Motor neuron (in vitro differentiated cells): ENCODE measurements at places on chromosomes 3 and 15.

- no peak for ATAC-seq
Measured at GRCh38 chr3:195900436-195901355, 7.7 kb downstream of the TNK2 start.

DNA sequence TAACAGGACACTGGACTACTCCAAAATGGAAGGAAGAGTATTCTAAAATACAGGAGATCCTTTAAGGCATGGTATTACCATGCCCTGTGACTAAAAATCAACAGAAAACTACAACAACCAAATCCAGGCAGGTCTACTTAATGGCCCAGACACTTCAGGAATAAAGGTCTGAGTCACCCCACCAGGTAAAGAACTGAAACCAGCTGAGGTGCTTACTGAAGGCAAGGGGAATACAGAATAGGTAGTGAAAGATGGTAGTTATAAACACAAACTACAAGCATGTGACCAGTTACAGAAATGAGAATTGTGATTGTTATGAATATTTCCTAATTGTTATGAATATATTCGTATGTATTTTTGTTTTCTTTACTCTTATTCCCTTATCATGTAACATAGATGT is 13.4 kb downstream of the IFT57 start:
- ATAC-seq, result no peak

GRCh38 chr3:155227141-155227540 is 66.3 kb downstream of the STRIT1 start:
- ATAC-seq, result no peak

GRCh38 chr3:152190636-152191183 is 78.0 kb upstream of the MBNL1 start:
- no peak for ATAC-seq

- ATAC-seq, result peak; percentile 18
Measured at GRCh38 chr15:64092864-64093626, 593 bp downstream of the CIAO2A start.

DNA sequence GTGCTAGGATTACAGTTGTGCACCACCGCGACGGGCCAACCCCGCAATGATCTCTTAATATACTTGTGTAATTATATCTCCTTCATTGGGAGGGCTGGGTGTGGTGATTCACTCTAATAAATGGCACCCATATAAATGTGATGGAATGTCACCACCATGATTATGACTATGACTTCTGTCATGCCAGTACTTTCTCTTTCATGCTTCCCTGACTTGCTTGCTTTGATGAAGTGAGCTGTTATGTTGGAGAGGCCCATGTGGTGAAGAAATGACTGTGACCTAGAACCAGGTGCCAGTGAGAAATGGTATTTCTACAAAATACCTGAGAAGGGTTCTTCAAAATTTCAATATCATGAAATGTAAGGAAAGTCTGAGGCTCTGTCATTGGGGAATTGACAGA is 24.4 kb upstream of the TP63 start:
- no peak for ATAC-seq

GRCh38 chr15:73599934-73600333 is 33.3 kb downstream of the NPTN start:
- ATAC-seq, result no peak

GRCh38 chr3:33089515-33089914 is 7.4 kb downstream of the GLB1 start:
- no peak for ATAC-seq

DNA sequence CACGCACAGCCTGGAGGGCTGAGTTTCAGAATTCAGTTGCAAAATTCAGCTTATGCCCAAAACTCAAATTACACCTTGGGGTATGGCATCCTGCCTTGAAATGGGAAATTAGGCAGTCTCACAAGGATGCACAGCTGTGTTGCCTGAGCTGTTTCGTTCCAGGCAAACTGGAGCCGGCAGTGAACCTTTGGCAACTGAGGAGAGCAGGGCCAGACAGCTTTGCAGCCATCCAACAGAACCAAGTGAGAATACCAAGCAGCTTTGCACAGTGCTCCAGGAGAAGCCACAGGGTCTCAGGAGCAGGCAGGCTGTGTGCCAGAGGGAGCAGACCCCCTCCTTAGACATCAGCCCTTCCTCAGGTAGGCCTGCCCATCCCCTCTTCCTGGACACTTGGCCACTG is 32.5 kb upstream of the BFSP2 start:
- ATAC-seq, result no peak

DNA sequence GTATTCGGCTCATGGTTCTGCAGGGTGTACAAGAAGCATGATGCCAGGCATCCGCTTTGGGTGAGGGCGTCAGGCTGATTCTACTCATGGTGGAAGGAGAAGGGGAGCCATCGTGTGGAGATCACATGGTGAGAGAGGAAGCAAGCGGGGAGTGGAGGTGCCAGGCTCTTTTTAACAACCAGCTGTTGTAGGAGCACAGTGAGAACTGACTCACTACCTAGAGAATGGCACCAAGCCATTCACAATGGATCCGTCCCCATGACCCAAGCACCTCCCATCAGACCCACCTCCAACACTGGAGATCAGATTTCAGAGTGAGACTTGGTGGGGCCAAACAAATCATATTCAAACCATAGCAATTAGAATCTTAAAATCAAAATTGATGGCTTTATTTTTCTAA is 259.8 kb upstream of the CTDSPL start:
- no peak for ATAC-seq

- ATAC-seq, result no peak
Measured at GRCh38 chr3:56522374-56522773, 34.6 kb upstream of the CCDC66 start.

DNA sequence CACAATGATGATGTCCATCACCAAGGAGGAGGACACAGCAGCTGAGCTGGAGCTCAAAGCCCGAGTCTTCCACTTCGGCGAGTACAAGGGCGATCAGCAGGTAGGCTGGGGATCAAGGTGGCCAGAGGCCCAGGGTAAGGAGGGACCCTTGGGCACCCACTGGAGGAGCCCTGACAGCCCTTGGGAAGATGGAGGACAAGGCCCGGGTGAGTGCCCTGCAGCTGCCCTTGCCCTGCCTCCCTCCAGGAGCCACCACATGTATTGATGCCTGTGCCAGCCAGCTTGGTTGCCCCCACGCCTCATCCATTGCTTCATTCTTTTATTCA is 38.4 kb downstream of the CFAP100 start:
- no peak for ATAC-seq

GRCh38 chr3:106514431-106514830 is 645.6 kb upstream of the CBLB start:
- no peak for ATAC-seq

DNA sequence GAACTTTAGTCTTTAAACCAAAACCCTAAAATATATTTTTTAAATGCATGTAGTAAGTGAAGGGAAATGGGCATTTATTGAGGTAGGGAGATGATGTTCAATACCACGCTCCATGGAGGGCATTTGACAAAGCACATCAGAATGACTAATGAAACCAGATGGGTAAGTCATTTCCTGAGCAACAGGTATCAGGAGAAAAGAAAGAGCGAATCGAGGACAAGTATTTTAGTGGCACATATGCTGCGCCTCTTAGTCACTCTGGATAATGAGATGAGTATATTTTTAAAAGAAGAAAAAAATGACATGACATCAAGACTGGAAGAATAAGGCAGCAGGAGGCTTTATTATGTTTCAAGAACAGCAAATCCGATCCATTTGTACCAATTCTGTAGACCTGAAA is 129.0 kb upstream of the ARHGEF3 start:
- no peak for ATAC-seq

DNA sequence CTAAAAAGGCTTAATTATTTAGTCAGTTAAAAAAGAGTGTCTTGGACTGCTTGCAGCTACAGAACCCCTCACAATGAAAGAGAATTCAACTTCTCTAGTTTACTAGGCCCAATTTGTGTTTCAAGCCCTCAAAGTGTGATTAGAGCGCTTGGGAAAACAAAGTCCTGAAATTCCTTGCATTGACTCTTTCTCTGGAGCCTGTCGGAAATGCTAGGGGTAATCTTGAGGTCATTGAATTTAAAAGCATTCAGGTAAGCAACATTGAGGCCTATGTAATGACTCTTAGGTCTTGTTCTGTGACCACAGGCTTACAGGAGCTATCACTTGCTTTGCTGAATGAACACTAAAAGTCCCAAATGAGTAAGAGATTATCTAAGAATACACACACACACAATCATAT is 186.0 kb downstream of the NLGN1 start:
- no peak for ATAC-seq

DNA sequence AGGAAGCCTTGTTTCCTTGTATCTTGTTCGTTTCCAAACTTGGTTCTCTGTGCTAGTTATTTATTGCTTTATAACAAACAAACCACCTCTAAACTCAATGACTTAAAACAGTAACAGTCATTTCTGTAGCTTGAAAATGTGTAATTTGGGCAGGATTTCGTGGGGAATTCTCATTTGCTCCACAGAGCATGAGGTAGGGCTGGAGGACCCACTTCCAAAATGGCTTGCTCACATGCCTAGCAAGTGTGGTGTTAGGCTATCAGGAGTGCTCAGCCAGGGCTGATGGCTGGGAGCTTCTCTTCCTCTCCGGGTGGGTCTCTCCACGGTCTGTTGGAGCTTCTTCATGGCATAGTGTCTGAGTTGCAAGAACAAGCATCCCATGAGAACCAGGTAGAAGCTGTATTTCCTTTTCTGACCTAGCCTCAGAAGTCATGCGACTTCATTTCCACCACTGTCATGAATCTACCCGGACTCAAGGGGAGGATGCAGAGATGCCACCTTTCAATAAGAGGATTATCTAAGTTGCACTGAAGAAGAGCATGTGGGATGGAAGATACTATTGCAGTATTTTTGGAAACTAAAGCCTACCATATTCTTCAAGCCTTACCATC is 8.2 kb upstream of the TNIK start:
- no peak for ATAC-seq

DNA sequence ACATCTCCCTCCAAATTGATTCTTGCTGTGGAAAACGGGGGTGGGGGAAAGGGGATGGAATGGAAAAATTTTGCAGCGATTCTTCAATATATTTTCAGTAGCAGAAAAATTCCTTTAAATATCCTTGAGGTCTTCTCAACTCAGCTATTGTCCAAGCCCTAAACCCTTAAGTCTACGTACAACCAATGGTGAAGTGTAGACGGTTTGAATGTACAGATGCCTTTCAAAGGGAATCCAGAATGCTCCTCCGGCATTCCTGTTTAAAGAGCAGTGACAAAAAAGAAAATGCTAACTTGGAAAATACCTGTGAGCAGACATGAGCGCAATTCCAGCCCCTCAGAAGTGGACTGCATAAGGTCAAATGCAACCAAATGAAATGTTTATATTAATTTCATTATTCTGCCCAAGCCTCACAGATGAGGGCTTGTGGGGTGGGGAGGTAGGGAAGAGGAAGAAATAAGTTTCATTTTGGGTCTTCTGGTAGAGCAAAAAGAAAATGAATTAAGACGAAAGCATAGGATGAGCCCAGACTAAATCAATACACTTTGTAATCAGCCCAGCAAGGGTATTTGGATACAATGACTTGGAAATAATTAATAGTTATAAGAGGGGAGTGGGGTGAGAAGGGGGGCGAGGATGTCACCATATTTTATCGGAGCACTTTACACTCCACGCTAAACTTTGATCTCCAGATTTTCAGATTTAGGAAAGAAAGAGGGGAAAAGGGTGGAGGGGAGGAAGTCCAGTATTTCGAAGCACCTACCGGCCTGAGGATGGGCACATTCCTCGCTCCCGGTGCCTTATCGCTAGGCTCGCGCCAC is 2.7 kb downstream of the FOXP1 start:
- ATAC-seq, result no peak

DNA sequence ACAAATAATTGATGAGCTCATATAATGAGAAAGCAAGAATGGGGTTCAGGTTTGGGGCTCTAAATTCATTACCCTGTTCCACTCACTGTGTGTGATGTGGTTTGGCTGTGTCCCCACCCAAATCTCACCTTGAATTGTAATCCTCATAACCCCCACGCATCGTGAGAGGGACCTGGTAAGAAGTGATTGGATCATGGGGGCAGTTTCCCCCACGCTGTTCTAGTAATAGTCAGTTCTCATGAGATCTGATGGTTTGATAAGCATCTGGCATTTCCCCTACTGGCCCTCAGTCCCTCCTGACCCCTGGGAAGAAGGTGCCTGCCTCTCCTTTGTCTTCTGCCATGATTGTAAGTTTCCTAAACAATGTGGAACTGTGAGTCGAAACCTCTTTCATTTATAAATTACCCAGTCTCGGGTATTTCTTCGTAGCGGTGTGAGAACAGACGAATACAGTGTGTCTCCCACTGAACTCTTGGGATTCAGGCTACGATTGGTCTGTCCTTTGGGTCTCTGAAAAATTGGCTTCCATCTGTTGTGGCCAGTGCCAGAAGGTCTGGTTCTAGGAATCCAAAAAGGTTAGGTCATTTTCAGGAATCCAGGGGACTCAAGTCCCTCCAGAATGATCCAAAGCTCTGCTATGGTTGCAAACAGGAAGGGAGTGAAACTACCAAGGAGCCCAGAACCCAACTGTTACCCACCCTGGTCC is 87.7 kb downstream of the XXYLT1 start:
- no peak for ATAC-seq

DNA sequence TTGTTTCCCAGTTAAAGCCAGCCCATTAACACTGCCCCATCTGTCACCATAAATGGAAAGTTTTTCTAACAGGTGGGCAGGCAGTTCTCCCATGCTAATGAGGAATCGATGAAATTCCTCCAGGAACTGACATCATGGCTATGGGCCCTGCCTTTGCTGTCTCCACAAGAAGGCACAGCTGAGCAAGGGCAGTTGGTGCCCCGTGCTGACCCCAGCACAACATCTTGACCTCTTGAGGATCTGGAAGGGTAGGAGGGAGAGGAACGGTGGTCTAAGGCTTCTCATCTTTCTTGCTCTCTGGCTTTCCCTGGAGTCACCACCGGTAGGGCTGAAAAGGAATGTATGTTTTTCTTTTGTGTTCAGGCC is 46.7 kb downstream of the CHCHD6 start:
- peak; percentile 64 for ATAC-seq

DNA sequence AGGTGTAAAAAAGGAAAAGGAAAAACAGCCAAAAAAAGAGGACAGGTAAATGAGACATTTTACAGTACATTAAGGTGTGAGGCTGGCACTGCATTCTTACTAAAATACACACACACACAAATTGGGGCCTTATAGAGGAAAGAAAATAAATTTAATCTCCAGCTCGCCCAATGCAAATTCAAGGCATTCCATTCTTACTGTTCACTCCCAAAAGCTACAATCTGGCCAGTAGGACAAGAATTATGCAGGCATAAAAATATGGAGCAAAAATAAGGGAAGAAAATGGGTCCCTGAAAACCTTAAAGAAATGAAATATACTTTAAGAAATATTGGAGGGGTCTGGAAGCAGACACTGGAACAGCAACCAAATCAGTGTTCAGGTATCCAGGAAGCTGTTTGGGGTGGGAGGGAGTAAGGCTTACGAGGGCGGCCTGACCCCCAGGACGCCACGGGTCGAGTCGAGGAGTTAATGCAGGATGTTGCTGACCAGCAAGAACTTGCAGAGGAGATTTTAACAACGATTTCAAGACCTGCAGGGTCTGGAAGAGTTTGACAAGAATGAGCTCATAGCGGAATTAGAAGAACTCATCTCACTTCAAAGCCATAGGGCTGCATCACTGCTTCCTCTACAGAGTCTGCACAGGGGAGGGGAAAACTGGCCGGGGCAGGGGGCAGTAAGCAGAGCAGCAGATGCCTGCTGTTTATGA is 245.5 kb downstream of the TBL1XR1 start:
- ATAC-seq, result no peak

GRCh38 chr15:25056484-25057425 is 102.0 kb downstream of the SNRPN start:
- no peak for ATAC-seq
